ENCODE measurements at places on chromosomes 5 and 9.

- DNase-seq: peak; percentile 51
These were observed 45.2 kb upstream of the IL6ST start for GRCh38 chr5:56039985-56040384.

GRCh38 chr9:6197330-6197729, 18.3 kb upstream of the IL33 start:
- no peak for DNase-seq

- DNase-seq: no peak
These were observed 713.8 kb upstream of the MEF2C start for GRCh38 chr5:89596821-89597220.

GRCh38 chr9:35659340-35659739, 1.2 kb downstream of the CCDC107 start:
- DNase-seq: peak; percentile 34

GRCh38 chr9:77569335-77569734, 78.8 kb downstream of the GNA14 start:
- no peak for DNase-seq

GRCh38 chr5:150272531-150272930, 17.0 kb downstream of the CAMK2A start:
- peak; percentile 54 for DNase-seq

- DNase-seq: no peak
These were observed 988.3 kb downstream of the TLE1 start for GRCh38 chr9:80701061-80701460.

- no peak for DNase-seq
These were observed 363.8 kb downstream of the ARL15 start for GRCh38 chr5:53946405-53947100.

GRCh38 chr9:85428230-85428629, 313.5 kb downstream of the AGTPBP1 start:
- no peak for DNase-seq

- no peak for DNase-seq
These were observed 422.7 kb downstream of the TLE1 start for GRCh38 chr9:81266674-81267073.

- no peak for DNase-seq
These were observed 106.9 kb upstream of the SEMA6A start for GRCh38 chr5:116681334-116682013.

DNA sequence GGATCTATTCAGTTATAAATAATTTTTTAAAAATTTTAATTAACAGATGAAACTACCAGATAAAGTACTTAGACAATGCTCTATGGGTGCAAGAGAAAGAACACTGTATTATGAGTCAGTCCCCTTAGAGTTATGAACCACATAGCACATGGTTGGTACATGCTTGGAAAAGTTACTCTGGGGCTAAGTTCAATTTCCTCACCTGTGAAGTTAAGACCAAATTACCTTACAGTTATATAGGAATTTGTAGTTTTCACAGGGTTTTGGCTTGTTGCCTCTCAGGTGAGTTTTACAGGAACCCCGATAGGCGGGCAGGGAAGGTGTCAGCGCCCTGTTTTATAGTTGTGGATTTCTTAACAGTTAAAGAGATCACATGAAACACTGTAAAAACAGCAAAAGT, 1.2 kb downstream of the PANK3 start:
- peak; percentile 9 for DNase-seq

GRCh38 chr5:135207866-135208265, 173.8 kb upstream of the PITX1 start:
- no peak for DNase-seq

GRCh38 chr9:88258024-88258423, 119.7 kb upstream of the SPATA31C2 start:
- peak; percentile 98 for DNase-seq

DNA sequence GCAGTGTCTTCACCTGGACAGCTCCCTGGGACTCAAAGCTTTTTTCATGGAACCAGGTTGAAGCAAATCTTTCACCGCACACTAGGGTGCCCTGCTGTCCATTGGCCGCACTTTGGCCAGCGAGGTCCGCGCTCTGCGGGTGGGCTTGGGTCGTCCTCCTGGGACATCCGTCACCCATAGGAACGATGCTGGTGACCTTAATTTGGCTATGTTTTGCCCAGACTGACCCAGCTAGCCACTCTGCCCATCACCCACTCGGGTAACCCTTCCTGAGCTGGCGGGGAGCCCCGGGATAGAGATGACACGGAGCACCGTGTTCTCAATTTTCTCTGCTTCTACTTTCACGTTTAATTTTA, 25.9 kb downstream of the ZDHHC11B start:
- DNase-seq: no peak

GRCh38 chr9:131042666-131043065, 33.7 kb downstream of the LAMC3 start:
- no peak for DNase-seq

DNA sequence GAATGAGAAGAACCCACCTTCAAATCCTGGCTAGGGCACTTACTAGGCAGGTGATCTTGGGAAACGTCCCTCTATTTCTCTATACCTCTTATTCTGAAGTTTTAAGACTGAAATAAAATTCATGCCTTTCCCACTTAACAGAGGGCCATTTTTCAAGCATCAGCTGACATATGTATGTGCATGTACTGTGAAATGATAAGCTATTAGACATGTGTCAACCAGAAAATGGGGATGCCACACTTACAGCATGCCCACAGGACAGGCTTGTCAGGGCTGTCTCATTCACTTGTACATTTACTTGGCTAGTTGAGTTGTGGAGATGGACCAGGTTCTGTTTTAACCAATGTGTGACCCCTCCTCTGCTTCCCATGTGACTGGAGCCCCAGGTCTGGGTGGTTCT, 78.5 kb downstream of the C9orf152 start:
- no peak for DNase-seq

DNA sequence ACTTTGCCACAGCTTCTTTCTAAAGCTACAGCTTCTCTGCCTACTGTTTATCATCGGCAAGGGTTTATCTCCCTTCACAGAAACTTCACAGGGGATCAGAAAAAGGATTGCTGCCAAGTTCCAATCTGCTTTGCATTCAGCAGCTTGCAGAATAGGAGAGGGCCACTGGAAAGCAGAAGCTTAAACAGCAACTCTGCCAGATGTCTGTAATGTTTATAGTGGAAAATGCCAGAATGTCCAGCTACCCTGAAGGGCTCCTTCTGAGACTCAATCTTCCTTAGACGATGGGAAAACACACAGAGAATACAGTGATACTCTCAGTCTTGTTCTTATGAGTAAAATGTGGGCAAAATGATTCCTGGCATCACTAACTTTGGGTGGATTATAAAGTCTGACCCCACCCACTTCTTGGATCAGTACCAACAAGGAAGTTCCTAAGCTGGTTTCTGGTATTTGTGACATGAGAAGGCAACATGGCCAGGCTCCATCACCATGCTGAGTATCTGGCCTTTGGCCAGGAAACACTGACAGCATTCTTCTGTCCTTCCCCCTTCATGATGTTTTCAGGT, 19.0 kb downstream of the STOM start:
- DNase-seq: peak; percentile 99

GRCh38 chr5:79736528-79737514, 47.2 kb downstream of the CMYA5 start:
- DNase-seq: no peak

DNA sequence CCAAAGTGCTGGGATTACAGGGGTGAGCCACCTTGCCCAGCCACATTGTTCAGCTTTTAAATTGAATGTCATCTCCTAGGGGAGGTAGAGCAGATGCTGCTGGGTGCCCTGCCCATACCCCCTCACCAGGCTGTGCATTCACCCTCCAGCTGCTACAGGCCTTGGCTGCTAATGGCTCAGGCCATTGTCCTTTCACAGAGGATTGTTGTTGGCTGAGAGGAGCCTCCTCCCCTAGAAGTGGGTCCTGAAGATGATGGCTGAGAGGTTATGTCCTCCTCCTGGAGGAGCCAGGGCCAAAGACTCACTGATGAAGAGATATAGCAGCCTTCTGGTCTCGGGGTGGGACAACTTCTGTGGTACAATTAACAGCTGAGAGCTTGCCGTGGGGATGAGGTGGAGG, 74.6 kb downstream of the PHAX start:
- no peak for DNase-seq

DNA sequence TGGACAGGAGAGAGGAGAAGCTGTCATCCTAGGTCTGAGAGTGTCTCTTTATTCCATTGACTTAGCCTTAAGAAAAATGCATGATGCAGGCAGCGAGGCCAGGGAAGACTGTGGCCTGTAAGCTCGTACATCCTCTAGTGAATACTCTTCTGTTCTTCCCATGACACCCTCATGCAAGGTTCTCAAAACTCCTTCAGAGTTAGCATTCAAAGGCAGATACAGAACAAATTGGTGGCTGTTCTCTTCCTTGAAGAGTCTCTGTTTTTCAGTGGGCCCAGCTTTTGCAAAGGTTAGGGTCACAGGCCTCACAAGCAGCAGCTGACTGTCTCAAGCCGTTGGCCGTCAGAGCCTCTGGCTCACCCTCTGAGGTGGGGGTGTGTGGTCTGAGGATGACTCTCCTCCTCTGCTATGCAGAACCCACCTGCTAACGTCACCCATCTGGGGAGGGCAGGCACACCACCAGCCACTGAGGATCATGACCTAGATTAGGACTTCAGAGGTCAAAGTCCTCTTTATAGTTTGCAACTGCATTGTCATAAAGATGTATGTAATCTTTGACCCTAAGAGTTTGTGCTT, 15.1 kb downstream of the ADCY2 start:
- DNase-seq: no peak

GRCh38 chr5:143396353-143396940, 7.0 kb downstream of the NR3C1 start:
- DNase-seq: no peak

DNA sequence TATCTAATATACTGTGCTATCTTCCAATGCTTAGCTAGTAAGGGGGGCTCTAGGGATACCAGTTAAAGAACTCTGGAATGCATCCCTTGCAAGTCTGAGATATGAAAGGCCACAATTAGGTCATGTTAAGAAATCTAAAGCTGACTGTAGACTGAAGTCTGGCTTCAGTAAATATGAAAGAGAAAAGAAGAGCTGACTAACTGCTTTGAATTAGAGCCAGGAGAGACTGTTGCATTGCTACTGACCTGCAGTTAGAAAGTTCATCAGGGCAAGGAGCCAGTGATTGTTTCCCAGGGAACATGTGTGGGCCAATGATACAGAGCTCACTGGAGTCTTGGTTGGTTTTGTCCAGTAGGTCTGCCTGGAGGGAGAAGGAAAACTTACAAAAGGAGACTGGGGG, 472.1 kb upstream of the TNC start:
- peak; percentile 71 for DNase-seq

DNA sequence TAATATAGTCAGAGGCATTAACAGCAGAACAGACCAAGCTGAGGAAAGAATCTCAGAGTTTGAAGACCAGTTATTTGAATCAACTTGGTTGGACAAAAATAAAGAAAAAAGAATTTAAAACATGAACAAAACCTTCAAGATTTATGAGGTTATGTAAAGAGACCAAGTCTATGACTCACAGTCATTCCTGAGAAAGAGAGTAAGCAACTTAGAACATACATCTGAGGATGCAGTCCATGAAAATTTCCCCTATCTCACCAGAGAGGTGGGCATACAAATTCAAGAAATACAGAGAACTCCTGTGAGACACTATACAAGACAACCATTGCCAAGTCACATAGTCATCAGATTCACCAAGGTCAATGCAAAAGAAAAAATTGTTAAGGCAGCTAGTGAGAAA, 17.4 kb upstream of the C9orf72 start:
- no peak for DNase-seq

DNA sequence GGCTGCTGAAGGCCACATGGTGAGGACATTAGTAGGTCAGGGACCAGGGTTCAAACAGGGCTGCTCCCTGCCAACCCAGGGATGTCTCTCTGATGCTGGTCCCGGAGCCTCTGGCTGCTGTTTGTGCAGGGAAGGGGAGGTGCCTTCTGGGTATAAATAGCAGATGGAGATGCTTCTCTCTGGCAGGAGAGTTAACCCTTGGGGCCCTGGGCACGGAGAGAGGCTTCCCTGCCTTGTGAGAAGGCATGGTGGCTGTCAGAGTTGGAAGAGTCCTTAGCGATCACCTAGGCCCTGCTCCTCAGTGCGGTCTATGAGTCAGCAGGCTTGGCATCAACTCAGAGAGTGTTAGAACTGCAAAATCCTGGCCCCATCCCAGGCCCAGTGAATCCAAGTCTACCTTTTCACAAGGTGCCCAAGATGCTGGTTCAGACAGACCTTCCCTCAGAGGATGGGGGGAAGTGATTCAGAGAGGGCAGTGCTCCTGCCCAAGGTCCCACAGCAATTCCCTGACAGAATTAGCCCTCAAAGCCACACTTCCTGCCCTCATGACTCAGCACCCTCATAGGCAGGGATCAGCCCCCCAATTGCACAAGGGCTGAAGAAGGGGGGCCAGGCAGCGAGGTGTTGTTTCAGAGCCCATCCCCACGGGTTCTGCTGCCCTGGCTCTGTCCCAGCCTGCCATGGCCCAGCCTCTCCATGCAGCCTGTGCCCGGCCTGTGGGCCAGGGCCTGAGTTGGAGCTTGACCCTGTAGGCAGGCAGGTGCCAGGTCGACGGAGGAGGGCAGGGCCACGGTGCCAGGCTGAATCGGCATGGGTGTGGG, 25.6 kb downstream of the CAMK2A start:
- DNase-seq: peak; percentile 73

GRCh38 chr9:123481209-123481865, 125.3 kb downstream of the CRB2 start:
- DNase-seq: no peak

DNA sequence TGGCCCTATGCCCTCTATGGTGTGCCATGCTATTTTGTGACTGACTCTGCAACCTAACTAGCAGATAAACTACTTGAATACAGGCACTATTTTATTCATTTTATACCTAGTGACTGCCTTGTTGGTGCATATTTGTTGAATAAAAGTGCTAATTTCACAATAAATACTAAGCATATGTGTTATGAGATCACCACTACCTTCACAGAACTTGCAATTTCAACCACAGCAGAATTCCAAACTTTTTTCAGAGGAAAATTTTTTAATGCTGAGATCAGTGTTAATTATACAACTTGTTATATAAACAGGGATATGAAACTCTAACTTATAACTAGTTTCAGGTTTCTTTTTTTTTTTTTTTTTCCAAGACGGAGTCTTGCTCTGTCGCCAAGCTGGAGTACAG, 94.8 kb downstream of the NR3C1 start:
- no peak for DNase-seq

DNA sequence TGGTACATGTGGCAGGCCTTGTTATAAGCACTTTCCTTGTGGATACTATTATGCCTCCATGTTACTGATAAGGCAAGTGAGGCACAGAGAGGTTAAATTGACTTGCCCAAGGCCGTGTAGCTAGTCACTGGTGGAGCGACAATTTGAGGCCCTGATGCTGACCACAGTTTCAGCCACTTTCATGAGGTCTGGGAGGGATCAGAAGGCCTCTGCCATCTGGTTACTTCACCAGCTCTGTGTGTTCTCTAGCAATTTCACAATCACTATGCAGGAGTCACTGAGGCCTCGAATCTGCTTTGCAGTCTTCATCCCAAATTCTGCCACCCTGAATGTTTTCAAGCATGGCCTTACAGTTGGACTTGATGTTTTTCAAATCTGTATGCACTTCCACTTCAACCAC, 9.1 kb downstream of the LRRC70 start:
- no peak for DNase-seq

GRCh38 chr5:137822158-137822764, 45.4 kb upstream of the MYOT start:
- peak; percentile 49 for DNase-seq

- DNase-seq: peak; percentile 57
These were observed 11.8 kb upstream of the HEXB start for GRCh38 chr5:74673011-74673790.

GRCh38 chr9:125486152-125486508, 220.9 kb downstream of the MAPKAP1 start:
- no peak for DNase-seq

- no peak for DNase-seq
These were observed 38.2 kb downstream of the C5orf15 start for GRCh38 chr5:133930061-133930812.

- DNase-seq: no peak
These were observed 1.6 kb downstream of the NFX1 start for GRCh38 chr9:33291901-33292300.

Measured in umbilical cord (tissue), 2 donors.